ENCODE measurements at places on chromosomes 5 and 9.

GRCh38 chr5:79955356-79955895, 35.6 kb downstream of the MTX3 start:
- H3K27ac ChIP-seq: peak overlapping the region; percentile 28
- no peaks in the 10 kb centered on the region for H3K27me3 ChIP-seq
- no peak for DNase-seq
- no peak overlapping the region for H3K4me3 ChIP-seq
- no peaks in the 10 kb centered on the region for H3K36me3 ChIP-seq

GRCh38 chr9:130034570-130034969, 8.4 kb downstream of the FNBP1 start:
- H3K27me3 ChIP-seq: no peaks in the 10 kb centered on the region
- no peak for DNase-seq
- H3K36me3 ChIP-seq: peaks cover 3% of the 10 kb centered on the region
- no peak overlapping the region for H3K4me3 ChIP-seq
- peaks cover 4% of the 10 kb centered on the region for H3K4me1 ChIP-seq
- no peak overlapping the region for H3K27ac ChIP-seq

DNA sequence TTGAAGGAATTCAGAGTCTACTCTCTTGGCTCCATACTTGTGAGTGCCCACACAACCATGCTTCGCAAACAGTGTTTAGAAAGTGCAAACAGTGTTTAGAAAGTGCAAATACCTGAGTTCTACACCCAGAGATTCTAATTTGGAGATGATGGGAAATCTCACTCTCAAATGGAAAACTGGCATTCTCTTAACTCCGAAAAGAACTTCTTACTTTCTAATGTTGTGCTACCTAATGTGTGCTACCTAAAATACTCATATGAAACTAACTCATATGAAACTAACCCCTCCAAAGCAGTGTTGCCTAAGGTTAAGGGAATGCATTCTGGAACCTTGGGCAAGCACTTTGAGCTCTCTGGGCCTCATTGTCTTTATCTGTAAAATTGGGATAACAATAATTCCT, 55.5 kb upstream of the ZNF366 start:
- no peak overlapping the region for H3K27ac ChIP-seq
- H3K27me3 ChIP-seq: no peaks in the 10 kb centered on the region
- H3K36me3 ChIP-seq: no peaks in the 10 kb centered on the region
- no peak for DNase-seq
- no peak overlapping the region for H3K4me3 ChIP-seq

DNA sequence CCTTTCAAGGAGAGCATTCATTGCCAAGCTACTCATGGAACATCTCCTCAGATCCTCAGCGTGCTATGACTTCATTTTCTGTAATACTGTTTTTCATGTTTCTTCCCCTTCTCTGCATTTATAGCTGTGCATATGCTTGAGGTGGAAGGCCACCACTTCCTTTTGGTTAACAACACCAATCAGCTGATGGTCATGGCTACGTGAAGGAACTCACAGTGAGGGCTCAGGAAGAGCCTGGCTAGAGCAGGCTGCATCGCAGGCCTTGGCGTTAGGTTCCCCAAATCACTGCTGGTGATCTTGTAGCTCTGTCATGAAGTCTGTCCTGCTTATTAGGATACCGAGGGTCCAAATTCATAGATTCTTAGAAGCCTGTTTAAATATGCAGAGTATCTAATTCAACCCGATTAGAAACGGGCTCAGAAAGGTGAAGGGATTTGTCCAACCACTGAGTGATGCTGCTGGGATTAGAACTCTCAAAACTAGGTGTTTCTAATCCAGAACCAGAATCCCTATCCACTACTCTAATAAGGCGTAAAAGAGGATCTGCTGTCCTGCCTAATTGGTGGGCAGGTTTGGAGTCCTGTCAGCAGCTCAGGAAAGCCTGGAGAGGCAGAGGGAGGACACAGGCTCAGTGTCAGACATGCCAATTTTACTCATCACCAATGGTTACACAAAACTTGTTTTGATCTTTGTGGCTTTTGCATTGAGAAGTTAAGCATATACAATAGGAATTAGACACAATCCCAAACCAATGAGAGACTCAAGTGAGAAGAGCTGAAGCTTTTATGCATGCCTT, 7.5 kb downstream of the SYK start:
- no peaks in the 10 kb centered on the region for H3K36me3 ChIP-seq
- H3K4me1 ChIP-seq: peaks cover 14% of the 10 kb centered on the region
- DNase-seq: no peak
- no peak overlapping the region for H3K27ac ChIP-seq
- H3K27me3 ChIP-seq: peaks cover 40% of the 10 kb centered on the region

DNA sequence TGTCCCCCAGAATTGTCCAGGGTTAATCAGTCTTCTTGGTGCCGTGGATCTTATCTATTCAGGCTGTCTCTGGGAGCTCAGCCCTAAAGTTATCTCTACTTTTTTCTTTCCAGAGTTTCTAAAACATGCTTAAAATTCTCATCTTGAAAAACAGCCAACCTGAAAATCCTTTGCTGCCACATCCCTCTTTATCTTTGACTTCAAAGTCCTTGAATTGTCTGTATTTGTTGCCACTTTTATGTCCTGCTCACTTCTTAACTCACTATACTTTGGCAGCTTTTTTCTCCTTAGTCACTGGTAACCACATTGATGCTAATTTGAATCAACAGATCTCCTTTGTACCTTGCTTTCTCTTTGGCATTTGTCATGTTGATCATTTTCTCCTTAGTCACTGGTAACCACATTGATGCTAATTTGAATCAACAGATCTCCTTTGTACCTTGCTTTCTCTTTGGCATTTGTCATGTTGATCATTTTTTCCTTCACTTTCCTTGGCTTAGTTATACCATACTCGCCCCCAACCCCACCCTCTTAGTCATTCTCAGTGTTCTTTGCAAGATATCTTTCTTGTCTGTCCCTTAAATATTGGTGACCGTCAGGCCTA, 8.5 kb downstream of the DMXL1 start:
- DNase-seq: no peak
- no peak overlapping the region for H3K4me3 ChIP-seq
- H3K4me1 ChIP-seq: peaks cover 48% of the 10 kb centered on the region
- H3K36me3 ChIP-seq: no peaks in the 10 kb centered on the region
- no peaks in the 10 kb centered on the region for H3K27me3 ChIP-seq

DNA sequence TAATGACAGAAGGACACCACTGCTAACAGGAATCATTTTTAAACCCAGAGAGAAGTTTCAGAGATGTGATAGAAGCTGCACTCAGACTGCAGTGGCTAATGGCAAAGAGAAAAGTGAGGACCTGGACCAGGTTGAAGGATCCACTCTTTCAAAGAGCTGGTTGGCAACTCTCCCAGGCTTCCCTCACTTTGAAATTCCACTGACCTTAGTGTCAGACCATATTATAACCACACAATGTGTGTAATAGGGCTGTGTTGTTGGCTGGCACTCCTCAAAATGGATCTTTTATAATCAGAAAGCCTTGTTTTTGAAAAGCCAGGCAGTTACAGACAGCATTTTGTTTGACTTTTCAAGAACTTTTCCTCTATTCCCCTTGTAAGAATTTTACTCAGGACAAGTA, 280.7 kb downstream of the PRELID2 start:
- no peak overlapping the region for H3K4me3 ChIP-seq
- H3K4me1 ChIP-seq: peaks cover 6% of the 10 kb centered on the region
- DNase-seq: no peak
- H3K27me3 ChIP-seq: no peaks in the 10 kb centered on the region
- H3K27ac ChIP-seq: no peak overlapping the region

GRCh38 chr5:1390861-1391600, 46.1 kb upstream of the CLPTM1L start:
- H3K36me3 ChIP-seq: no peaks in the 10 kb centered on the region
- no peak overlapping the region for H3K27ac ChIP-seq
- peaks cover 73% of the 10 kb centered on the region for H3K27me3 ChIP-seq
- no peak overlapping the region for H3K4me3 ChIP-seq

DNA sequence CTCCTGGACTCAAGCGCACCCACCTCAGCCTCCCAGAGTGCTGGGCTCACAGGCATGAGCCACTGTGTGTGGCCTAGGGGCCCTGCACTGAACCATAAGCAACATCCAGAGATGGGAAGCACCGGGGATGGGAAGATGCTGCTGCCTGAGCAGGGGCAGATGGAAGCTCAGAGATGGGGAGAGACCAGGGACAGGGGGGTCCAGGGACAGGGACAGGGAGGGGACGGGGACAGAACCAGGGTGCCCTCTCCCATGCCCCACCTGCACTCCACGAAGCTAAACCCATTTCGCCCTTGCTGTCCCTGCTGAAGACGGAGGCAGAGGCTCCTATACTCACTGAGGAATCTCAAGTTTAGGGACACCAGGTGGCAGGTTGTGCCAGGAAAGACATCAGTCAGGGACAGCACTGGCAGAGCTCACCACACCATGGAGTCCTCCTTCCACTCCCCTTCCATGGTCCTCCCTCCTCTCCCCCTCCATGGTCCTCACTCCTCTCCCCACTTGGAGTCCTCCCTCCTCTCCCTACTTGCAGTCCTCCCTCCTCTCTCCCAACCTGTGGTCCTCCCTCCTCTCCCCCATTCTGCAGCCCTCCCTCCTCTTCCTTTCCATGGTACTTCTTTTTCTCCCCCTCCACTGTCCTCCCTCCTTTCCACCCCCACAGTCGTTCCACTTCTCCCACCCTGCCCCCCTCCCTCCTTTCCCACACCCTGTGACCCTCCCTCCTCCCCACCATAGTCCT, 45.5 kb upstream of the LRRC14B start:
- no peaks in the 10 kb centered on the region for H3K27me3 ChIP-seq
- DNase-seq: no peak
- H3K4me3 ChIP-seq: no peak overlapping the region
- H3K4me1 ChIP-seq: no peaks in the 10 kb centered on the region

DNA sequence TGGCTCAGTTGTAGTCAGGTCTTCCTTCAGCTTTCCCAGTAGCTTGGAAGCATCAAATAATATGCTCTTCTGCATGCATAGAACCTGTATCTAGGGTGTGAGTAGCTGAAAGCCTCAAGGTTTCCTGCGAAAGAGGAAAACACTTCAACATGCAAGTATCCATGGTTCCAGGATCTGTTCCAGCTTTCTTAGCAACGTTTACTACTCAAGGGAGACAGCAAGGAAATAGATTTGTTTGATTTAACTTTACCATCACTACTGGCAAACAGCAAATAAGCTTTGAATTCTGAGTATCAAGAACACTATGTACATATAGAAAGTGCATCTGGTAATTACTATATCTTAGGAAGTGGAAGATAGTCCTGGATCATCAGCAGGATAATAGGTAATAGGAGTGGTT, 341.0 kb downstream of the PRR16 start:
- H3K4me3 ChIP-seq: no peak overlapping the region
- DNase-seq: no peak
- no peaks in the 10 kb centered on the region for H3K36me3 ChIP-seq

DNA sequence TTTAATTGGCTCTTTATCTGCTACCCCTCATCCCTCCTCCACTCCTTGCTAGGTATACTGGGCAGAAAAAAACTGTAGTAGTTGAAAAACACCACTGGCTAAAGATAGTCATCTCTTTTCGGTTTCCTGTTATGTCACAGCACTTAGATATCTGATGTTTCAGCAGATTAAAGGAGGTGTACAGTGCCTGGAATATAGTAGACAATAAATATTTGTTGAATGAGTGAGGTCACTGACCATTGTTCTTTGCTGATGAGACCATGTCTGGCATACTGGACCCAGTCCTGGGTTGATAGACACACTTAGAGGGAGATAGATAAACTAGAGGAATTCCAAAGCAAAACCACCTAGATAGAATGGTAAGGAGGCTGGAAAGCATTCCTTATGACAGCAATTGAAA, 3.2 kb downstream of the GRPEL2 start:
- no peaks in the 10 kb centered on the region for H3K27me3 ChIP-seq
- DNase-seq: no peak
- H3K4me1 ChIP-seq: peaks cover 30% of the 10 kb centered on the region

DNA sequence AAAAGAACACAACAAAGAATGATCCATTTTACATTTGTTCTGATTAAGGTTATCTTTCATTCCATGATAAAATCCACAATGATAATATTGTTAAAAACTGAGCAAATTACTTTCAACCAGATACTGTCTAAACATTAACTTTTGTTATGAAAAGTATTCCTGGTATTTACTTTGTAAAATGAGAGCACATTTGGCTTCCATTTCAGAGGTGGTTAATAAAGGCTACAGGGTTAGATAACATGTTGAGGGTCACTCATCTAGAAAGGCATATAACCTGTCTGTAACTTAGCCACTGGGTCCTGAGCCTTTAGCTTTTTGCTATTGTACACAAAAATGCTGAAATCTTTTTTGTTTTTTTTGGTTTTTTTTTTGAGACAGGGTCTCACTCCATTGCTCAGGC, 99.3 kb downstream of the ANXA2R start:
- peaks cover 31% of the 10 kb centered on the region for H3K27me3 ChIP-seq
- no peaks in the 10 kb centered on the region for H3K36me3 ChIP-seq
- H3K27ac ChIP-seq: no peak overlapping the region
- H3K4me1 ChIP-seq: no peaks in the 10 kb centered on the region

DNA sequence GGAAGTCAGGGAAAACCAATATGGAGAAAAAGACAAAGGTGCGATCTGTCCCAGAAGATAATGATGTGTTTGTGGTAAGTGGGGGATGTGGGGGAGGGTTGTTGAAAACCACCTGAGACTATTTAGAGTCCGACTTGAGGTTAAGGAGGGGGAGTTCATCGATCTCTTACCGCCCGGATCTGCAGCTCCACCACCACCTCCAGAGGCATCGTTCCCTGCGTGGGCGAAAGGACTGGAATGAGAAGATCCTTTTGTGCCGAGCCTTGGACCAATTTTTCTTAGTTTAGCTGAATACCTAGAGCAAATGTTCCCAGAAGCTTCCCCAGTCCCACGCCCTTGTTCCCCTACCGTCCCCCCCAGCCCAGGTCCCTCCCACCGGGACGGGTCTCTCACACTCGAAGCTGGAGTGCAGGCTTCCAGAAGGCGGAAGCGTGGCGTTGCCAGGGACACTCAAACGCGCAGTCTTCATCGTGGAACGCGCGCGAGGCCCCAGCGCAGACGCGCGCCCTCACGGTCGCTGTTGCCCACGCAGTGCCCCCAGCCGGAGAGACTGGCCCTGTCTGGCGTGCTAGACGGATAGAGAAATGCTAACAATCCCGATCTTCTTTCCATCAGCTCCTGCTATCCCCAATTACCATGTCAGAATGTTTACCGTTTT, at the start of gene SPATA6L:
SPATA6L (minus strand) TSS at position 439 of the 658 bp plus-strand sequence; CDS start at position 209, 230 bp downstream.
- H3K4me1 ChIP-seq: peaks cover 50% of the 10 kb centered on the region
- no peaks in the 10 kb centered on the region for H3K27me3 ChIP-seq
- peak; percentile 59 for DNase-seq
- H3K4me3 ChIP-seq: peak within 1 kb of the TSS; percentile 79
- H3K27ac ChIP-seq: peak within 1 kb of the TSS; percentile 86

DNA sequence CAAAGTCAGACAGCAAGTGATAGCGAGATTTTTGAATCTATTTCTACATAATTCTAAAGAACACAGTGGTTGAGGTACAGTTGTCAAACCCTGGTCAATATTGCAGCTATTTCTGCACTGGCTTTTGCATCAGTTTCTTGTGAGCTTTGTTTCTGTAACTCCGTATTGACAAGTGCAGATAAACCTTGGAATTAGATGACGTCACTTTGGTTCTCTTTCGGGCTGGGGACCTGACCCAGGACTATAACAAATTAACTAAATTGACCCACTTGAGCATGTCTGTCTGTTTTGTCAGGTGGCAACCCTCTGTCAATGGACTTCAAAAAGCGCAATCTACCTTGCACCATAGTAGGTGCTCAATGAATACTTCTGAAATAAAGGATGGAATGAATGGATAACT, 418.4 kb upstream of the SGCD start:
- DNase-seq: no peak
- no peak overlapping the region for H3K27ac ChIP-seq
- no peak overlapping the region for H3K4me3 ChIP-seq
- no peaks in the 10 kb centered on the region for H3K4me1 ChIP-seq
- H3K27me3 ChIP-seq: peaks cover 52% of the 10 kb centered on the region

Measured in mesothelial cell of epicardium (in vitro differentiated cells).